ENCODE measurements at places on chromosomes 3 and 15.

DNA sequence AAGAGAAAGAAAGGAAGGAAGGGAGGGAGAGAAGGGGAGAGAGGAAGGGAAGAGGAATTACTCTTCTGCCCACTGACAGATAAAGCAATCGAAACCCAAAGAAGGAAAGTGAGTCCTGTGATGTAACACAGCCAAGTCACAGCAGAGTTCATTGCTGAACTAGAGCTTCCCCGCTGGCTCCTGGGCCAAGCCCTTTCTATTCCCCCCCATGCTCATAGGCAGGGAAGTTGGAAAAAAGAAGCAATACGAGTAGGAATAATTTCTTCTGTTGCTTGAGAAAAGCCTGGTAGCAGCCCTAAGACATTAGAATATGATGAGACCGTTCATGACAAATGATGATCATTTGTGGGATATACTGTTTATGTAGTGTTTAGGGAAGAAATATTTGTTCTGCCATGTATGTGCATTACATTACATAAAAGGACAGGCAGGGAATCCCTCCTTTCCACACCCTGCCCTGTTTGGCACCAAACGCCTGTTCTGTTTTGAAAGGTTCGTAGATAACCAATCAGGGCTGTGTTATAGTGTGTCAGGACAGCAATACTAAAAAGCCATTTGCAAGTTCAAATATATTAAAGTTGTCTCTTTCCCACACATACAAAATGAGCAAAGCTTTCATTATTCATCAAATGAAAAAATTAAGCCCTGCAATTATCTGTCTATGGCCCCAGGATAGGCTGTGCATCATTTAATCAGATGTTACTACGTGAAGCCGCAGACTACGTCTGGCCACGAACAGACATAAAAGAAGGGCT lies 111.0 kb upstream of the TRPM1 start:
- no peak for DNase-seq

GRCh38 chr3:120780977-120781376 lies 38.4 kb downstream of the GTF2E1 start:
- no peak for DNase-seq

DNA sequence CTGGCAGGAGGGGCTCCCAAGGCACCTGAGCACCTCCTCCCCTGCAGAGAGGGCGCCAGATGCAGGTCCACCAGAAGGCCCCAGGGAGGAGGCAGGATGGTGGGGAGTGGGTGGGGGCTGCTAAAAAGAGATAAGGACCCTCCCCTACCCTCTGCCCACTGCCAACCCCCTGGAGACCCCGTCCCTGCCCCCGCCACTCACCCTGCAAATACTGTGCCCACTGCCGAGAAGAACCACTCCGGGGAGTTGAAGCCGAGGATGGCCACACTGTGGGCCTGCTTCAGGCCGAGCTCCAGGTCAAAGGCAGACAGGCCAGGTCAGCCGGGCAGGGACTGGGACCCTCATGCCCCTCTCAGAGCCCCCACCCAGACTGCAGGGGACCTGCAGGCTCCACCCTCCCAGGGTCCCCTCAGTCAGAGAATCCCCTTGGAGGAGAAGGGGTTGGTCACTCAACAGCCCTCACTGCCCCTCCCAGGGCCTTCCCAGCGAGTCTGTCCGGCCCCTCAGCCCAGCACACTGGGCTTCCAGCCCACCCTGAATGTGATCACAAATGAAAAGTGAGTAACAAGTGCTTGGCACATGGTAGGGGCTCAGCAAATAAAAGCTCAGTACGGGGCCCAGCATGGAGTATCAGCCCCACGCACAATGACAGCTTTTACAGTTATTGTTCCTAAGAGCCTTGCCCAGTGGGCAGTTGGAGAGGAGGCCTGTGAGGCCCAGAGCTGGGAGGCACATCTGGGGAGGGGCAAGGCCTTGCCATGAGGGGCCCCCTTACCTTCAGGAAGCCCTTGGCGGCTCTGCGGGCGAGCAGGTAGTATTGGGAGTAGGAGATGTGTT lies 40.4 kb downstream of the ACSBG1 start:
- no peak for DNase-seq

DNA sequence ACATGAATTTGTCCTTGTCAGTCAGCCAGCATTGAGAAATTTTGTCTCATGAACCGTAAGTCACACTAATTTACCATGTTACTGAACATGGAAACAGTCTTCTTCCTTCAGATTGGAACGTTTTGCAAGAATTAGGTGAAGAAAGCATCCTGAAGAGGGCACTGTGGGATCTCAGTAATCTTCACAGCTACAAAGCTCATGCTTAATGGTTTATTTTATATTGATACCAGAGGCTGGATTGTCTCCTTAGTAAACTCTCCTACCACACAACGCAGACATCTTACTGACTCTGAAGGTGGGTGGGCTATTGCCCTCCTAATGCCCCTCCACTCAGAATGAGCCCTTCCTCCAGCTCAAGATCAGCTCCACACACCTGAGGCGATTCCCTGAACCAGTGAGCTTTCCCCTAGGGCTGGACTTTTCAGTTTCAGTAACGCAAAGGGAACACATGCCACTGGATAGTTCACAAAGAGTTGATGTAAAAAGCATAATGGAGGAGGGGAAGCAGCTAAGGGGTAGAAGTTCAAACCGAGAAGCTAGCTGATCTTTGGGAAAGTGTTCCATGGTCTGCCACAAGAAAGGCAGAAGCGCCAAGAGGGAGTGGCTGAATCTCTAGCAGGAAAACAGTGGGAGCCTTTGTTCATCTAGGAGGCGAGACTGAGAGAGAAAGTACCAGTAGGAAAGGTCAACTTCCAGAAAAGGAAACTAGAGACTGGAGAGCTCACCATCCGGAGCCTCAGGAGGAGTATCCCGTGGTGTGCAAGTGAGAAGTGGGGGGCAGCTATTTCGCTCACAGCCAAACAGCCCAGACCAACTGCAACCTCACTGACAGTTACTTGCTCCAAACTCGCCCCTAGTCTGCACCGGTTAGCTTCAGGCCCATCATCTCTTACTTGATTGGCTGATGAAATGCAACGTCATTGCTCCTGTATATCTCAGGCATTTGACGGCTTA lies at the start of gene SLC9C1:
TSS of gene SLC9C1 (minus strand) at position 849 of the 954 bp plus-strand sequence. CDS start 7,425 bp downstream, outside the sequence.
- DNase-seq = peak; percentile 42

DNA sequence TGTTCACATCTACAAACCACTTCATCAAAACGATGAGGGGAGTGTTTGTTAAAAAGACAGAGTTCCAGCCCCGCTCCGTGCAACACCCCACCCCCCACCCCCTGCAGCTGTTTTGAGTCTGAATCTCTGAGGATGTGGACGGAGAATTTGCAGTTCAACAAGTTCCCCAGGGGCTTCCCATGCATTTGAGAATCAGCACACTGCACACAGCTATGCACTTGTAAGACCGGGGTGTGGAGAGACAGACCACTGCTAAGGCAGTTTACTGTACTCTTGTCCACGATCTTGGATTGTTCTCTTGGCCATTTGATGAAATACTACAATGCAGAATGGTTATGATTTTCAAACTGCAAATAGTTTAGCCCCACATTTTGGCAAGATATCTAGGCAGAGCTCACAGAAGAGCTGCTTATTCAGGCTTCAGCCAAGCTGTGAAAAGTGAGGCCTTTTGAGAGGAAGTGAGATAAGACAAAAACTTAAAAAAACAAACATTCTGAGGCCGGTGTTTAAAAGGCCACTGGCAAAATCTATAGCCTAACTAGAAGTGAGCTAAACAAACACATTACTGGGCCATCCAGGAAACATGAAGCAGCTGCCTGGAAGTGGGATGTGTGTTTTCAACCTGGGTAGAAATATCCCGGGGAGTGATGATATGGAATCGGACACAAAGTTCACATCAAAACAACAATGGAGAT lies 308.2 kb upstream of the ADAMTS9 start:
- no peak for DNase-seq

GRCh38 chr3:171895291-171895690 lies 52.1 kb downstream of the TMEM212 start:
- DNase-seq = no peak

- DNase-seq = no peak
These were observed 245.4 kb downstream of the ULK4 start for GRCh38 chr3:41716471-41716870.

GRCh38 chr15:31347067-31347975 lies 20.7 kb downstream of the KLF13 start:
- no peak for DNase-seq

GRCh38 chr15:78909791-78910228 lies 35.0 kb downstream of the CTSH start:
- DNase-seq = peak; percentile 37

GRCh38 chr3:127168271-127168670 lies 24.7 kb upstream of the PRR23E start:
- peak; percentile 19 for DNase-seq
